ENCODE measurements at places on chromosomes 2 and 18.

DNA sequence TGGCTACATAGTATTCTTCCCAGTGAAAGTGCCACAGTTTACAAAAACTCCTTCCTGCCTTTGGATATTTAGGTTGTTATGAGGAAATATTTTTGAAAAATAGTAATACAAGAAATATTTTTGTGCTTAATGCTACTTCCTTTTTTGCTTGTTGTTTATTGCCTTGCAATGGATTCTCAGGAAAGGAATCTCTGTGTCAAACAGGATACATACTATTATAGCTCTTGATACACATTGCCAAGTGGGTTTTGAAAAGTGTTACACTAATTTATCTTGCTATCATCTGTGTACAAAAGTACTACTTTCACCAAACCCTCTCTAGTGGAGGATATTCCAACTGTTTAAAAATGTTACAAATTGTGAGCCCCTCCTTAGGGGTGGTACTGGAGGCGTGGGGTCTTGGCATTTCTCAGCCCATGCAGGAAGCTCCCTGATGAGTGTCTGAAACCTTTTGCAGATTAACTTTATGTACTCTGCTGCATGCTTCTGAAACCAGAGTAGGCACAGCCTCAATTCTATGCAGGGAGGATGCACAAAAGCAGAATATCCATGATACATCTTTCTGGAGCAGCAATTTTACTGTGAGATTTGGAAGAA is 54.5 kb downstream of the EVA1A start:
- DNase-seq = no peak

DNA sequence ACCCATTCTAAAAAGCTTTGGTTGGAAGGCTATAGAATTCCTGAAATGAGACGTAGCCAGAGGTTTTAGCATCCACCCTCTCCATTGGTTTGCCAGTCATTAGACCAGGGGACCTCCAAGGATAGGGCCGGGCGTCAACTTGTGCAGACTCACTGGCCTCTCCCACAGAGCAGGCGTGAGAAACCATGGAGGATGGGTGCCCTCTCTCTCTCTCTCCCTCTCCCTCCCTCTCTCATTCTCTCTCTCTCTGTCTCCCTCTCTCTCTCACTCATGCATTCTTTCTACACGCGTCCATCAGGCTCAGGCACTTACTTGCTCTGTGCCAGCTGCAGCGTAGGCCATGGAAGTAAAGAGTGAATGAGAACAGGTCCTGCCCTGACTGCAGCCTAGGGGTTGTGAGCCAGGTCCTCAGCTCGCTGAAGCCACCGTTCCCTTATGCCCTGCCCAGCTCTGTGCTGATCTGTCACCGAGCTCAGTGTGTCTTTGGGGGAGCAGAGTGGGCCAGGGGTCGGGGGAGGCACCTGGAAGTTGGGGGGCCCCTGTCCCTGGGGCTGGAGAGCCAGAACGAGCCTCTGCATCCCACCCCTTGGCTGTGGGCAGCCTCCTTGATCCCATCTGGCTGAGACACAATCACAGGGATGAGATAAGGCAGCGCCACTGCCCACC is 304.4 kb upstream of the HS6ST1 start:
- DNase-seq = no peak

DNA sequence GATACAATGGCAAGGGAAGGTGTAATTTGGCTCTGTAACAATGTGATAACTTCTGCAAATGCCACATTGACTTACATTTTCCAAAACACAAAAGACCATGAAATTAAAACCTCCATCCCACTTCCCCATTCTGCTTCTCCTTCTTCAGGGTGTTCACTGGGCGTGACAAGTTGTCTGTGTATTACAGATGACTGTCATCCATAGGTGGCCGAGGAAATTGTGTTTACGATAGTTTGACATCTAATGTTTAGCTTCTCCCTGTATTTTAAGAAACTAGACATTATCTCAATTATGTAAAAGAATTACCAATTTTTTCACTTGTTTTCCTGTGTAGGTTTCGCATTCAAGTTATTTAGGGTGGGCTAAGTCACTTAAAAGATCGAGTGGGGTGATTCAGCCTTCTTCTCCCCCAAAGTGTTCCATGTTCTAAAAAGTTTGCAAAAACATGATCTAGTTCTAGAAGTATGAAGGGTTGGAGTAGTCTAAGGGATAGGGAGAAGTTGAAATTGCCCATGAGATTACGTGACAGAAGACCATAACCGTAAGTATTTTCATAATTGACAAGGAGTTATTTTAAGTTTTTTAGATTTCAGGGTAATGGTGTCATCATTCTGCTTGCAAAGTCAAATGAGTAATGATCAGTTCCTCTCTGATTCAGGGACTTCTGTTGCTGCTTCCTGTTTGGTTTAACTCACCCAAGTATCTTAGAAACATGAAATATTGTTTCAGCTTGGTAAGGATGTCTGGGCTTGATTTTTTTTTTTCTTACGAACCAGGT is 25.2 kb upstream of the CYTIP start:
- DNase-seq = peak; percentile 73

- DNase-seq = peak; percentile 50
These were observed 709 bp downstream of the UGP2 start for GRCh38 chr2:63842149-63843061.

DNA sequence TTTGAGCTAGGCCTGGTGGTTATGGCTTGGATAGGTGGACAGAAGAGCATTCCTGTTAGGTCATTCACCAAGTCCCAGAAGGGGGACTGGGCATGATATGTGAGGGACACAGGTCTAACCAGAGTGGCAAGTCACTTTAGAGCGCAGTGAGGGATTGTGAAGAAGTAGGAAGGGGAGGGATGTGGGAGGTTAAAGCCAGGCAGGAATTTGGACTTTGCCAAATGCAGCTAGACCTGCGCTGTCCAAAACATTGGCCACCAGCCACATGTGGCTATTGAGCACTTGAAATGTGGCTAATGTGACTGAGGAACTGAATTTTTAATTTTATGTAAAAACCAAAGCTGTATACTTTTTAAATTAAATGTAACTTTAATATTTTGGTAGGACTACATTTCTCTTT is 23.7 kb downstream of the GCKR start:
- DNase-seq = no peak

GRCh38 chr2:227423656-227424499 is 36.1 kb upstream of the SCYGR1 start:
- no peak for DNase-seq

DNA sequence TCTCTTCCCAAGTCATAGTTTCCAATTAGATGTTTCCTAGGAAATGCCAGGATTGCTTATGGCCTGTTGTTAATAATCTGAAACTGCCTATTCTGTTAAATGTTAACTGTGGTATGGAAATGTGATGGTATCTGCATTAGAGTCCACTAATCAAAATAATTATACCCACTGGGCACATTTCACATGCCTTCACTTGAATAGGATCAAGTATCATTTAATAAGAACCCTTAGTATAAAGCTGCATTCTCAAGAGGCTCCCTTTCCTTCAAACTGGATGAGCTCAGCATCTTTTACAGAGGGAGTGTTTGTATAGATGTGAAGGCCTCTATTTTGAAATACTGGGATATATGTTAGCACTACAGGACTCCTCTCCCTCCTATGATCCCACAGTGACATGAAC is 477.2 kb upstream of the VRK2 start:
- no peak for DNase-seq

GRCh38 chr18:5891854-5892215 is 3.5 kb downstream of the TMEM200C start:
- DNase-seq = no peak

GRCh38 chr2:24577481-24577880 is 86.4 kb downstream of the NCOA1 start:
- no peak for DNase-seq

GRCh38 chr2:176001281-176001915 is 669 bp downstream of the LNPK start:
- peak; percentile 53 for DNase-seq

DNA sequence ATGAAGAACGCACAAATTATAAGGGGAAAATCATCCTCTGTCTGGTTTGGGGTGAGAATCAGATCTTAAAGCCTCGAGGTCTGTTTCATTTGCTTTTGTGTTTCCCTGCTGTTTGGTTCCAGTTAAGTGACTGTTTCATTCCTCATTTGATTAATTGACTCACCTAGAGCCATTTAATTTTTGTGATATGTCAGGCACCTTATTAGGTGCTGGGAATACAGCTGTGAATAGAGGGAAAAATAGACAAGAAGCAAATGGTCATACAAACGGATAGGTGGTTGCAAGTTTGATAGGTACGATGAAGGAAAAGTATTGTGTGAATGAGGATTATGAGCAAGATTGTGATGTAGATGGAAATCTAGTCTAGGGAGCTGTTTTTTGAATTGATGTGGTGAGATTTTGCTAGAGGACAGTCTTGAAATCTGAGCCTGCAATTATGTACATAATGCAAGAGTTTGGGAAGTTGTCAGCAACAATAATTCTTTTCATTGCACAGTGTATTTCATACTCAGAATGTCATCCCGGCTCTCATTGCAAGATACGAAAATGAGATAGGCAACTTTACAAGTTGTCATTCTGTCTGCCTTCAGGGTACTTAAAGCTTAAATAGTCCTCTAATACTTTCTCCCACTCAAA is 2.2 kb downstream of the ACSL3 start:
- no peak for DNase-seq

DNA sequence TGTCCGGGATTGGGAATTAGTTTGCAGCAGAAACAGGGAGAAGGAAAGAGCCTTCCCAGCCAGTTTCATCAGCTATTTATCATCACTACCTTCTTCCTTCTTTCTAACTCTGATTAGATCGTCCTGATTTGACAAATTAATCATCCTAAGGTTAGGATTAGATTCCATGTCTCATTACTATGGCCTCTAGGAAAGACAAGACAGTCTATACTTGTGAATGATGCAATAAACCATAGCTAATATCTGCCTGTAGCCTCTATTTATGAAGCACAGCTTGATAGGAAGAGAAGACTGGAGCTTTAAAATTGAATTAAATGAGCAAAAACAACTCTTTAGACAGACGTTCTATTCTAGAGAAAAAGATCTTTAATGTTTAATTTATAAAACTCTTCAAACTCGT is 25.2 kb upstream of the FRZB start:
- DNase-seq = no peak

DNA sequence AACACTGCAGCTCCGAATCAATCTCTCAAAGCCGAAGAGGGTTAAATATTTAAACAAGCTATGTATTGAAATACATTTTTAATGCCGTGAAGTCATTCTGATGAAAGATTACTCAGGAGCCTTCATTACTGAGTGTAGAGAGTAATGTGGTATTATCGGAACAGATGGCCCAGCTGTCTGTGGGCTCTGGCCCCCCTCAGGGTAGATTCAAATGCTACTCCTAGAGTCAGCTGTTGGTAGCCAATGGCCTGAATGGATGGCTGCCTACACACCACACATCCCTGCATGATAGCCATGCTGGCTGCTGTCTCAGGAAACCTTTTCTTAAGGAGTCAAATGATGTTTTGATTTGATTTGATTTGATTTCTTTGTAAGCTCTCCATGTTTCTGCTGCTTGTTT is 732.3 kb upstream of the CELF4 start:
- no peak for DNase-seq

DNA sequence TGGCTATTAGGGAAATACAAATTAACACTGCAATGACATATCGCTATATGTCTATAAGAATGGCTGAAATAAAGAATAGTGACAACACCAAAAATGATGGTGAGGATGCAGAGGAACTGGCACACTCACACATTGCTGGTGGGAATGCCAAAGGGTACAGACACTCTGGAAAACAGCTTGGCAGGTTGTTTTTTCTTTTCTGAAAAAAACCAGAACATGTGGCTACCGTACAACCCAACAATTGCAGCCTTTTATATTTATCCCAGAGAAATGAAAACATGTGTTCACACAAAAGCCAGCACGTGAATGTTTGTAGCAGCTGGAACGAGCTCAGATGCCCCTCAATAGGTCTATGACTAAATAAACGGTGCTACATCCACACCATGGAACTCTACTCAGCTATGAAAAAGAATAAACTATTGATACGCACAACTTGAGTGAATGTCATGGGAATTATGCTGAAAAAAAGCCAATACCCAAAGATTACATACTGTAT is 45.9 kb downstream of the KCNE4 start:
- no peak for DNase-seq

- no peak for DNase-seq
These were observed 60.1 kb upstream of the PAX3 start for GRCh38 chr2:222358876-222359275.

DNA sequence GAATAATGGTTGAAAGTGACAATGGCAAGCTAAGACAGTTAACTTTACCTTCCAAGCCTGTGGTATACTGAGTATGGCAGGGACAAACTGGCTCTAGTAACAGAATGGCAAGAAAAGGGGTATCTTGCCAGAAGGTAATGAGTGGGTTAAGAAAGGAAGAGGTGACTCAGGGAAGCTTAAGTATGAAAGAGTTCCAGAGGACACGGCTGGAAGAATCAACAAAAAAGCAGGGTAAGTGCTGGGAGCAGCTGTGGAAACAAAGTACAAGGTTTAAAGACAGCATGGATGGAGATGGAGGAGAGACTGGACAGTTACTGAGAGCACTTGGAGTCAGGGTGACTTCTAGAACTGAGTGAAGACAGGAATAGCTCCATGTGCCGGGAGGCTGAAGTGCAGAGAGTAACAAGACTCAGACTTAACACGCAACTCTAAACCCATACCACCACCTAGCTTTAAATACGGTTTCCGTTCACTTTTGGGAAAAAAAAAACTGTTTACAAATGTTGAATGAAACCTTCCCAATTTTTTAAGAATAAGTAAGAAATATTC is 69.0 kb downstream of the REV1 start:
- DNase-seq = no peak

- DNase-seq = no peak
These were observed 49.9 kb upstream of the TAF1B start for GRCh38 chr2:9793156-9793917.

All from naive thymus-derived CD4-positive, alpha-beta T cell (primary cell).